ENCODE measurements at places on chromosomes 12 and 14.
A peak's percentile ranks its signal among the peaks of the same experiment; 100 is the strongest.

DNA sequence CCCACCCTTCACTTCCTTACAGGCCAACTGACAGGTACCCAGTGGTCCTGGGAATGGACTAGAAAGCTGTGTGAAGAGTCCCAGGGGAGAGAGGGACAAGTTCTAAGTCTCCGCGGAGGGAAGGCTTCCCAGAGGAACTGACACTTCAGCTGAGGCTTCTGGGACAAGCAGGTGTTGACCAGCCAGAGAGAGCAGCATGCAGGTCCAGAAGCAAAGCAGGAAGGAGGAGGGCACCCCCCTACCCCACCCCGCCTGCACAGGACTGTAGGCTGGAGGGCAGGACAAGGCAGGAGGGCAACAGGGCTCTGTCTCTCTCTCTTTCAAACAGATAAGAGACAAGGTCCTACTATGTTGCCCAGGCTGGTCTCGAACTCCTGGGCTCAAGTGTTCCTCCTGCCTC lies 58.2 kb upstream of the CORO1C start:
- no peak for DNase-seq

DNA sequence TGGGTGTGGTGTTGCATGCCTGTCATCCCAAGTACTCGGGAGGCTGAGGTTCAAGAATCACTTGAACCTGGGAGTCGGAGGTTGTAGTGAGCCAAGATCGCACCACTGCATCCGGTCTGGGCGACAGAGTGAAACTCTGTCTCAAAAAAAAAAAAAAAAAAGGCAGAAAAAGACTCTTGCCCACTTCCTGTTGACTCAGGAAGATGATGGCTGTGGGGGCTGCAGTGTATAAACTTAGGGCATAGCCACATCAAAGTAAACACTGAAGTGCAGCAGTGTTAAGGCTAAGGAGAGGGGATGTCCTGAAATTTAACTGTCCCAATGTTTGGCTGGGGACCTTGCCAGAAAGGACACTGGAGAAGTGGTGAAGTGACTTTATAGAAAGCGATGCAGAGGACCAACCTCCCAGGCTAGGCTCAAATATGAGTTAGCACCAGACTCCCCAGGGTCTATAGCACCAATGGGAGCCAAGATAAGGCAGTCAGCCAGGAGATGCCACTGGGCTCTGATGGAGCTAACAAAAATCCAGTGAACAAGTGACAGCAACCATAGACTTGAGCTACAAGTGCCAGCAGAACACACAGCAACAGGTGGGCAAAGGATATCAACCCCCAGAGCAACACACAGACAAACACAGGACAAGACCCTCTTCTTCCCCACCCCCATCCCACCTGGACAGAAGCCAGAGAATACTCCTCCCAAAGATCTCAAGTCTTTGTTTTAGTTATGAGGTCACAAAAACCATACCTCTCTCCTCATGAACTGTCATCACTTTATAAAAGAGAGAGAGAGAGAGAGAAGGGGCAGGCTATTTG lies 28.0 kb downstream of the NELL2 start:
- no peak for DNase-seq

DNA sequence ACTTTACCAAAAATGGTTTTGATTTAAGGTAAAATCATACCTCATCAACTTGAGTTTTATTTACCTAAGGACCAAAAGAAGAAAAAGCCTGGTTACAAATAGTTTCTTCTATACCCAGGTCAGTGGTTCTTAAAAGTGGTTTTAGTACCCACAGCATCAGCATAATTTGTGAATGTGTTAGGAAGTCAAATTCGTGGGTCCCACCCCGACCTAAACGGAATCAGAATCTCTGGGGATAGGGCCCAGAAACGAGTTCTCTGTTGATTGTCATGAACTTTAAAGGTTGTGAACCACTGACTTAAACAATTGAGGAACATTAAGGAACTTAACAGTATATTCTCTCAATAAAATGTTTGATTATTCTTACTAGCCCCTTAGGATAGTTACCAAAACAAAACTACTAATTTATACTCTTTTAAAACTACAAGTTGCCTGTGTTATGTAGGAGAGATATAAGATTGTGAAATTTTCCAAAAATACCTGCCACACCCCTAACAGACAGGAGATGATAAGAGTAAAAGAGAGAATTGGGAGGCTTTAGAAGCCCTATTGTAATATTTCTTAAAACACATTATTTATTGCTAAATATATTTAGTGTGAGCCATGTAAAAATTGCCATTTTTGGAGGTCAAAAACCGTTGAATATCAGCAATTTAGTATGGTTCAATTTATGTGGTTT lies 669 bp upstream of the SLC25A21 start:
- no peak for DNase-seq

DNA sequence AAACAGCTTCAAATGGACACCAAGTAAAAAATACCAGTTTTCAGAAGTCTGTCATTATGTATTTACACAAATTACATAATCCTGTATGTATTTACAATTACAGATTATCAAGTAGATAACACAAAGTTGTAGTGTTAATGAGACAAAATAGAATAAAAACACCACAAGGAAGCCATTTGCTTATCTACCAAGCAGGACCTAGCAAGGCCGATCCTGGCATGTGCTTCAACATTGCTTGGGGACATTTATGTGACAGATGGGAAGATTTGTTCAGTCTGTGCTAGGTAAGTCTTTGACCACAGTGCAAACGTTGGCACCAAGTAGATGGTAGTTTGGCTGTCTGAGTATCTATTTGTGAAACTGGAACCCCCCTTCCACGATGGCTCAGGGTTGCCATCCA lies 35.8 kb downstream of the BCAT1 start:
- DNase-seq: no peak

- no peak for DNase-seq
Measured at GRCh38 chr14:55760789-55761566, 181.0 kb downstream of the KTN1 start.

DNA sequence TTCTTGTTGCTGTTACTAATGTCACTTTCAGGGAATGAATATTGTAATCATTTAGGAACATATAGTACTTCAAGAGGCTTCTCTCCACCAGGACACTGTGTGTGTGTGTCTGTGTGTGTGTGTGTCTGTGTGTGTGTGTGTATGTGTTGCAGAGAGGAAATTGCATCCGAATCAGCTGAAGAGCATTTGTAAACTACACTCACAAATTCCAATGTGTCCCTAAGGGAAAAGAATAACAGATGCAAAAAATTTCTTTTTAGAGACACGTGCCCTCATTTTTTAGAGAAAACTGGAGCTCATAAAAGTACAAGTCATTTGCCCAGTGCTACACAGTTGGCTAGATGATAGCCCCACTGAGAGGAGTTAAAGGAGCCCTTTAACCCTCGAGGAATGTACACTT lies 168.8 kb downstream of the ANO4 start:
- DNase-seq: no peak

- no peak for DNase-seq
Measured at GRCh38 chr12:57128519-57129247, 400 bp downstream of the LRP1 start.

GRCh38 chr14:64637735-64638473 lies 66.3 kb upstream of the PLEKHG3 start:
- DNase-seq: no peak

- DNase-seq: no peak
Measured at GRCh38 chr12:117017807-117018206, 81.4 kb downstream of the TESC start.

GRCh38 chr14:23094666-23095195 lies at the start of gene ACIN1:
ACIN1 (minus strand) TSS chr14:23095136; CDS start chr14:23095112, 24 bp downstream.
- peak; percentile 88 for DNase-seq

GRCh38 chr12:120356567-120357030 lies 12.4 kb downstream of the MSI1 start:
- DNase-seq: peak; percentile 85

DNA sequence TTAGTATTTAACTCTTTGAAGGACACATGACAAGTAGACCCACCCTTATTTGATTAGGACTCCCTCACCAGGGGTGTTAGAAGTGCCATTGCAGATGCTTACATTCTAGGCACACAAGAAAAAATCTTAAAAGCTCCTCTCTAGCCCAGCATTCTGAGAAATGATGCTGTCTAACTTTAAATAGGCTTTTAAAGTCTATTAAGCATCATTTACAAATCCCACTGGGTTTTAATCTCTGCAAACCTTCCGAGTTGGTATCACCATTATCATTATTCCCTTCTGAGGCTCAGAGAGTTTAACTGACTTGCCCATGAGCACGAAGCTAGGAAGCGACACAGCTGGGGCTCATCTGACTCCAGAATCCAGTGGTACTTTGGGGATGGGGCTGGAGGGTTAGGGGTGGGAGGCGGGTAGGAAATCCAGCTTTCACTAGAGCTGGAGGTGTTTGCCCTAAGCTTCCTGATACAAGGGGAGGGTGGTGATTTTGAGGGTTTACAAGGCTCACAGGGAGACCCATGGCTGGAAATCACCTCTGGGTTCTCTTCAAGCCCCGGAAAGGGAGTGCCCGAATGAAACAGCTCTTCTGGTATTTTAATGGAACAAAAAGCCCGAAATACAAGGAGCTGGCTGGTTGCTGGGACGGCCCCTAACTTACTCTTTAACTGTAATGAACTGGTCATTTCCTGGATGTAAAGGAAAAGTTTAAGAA lies 109.2 kb upstream of the FUT8 start:
- no peak for DNase-seq

DNA sequence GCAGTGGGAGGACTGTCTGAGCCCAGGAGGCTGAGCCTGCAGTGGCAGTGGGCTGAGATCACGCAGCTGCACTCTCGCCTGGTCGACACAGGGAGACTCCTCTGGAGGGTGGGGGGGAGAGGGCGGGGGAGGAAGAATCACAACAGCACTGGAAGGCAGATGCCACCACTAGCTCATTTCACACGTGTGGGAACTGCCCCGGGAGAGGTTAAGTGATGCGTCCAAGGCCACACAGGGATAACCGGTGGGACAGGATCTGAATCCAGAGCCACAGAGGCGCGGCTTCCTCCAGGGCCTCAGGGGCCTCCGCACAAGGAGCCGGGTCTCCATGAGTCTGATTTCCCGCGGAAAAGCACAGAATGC lies 20.8 kb downstream of the STX2 start:
- no peak for DNase-seq

DNA sequence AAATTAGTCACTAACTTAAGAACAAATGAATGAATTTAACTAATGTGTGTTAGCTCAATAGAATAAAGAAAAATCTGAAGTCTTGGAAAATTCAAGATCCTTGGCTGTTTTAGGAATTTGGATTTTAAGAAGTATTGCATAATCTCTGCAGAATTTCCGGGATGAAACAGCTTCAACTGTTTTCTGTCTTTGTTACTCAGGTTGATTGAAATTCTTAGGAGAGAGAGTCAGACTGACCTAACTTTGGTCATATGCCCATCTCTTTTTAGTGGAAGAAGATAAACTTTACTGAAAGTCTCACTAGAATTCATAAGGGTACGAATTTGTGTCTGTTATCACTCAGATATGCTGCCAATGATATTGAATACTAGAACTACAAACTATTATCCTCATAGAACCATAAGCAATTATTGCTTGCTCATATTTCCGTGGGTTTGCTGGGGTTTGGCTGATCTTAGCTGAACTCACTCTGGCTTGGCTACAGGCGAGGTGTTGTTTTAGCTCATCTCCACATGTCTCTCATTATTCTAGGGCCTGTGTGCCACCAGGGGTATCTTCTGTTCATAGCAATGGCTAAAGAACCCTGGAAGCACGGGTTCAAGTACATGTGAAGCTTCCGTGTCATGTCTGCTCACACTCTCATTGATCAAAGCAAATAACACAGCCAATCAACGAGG lies 257.4 kb upstream of the NOVA1 start:
- DNase-seq: no peak

- no peak for DNase-seq
Measured at GRCh38 chr14:32472512-32473463, 143.7 kb downstream of the AKAP6 start.

GRCh38 chr14:100022772-100023451 lies 42.3 kb upstream of the EVL start:
- DNase-seq: no peak

DNA sequence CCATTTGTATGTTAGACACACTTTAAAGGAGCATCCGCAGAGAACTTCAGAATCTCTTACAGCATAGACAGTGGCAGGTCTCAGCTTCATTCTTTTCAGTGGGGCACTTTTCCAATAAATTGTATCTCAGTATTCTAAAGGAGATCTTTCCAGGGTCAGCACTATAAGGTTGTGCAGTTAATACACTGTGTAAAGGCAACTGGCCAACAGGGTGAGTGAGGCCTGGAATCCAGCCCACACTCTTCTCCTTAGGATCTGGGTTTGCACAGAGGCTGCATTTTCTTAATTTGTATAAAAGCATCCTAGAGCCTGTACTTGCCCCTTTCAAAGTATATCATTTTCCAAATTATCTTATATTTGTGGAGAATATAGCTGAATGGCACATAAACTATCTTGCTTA lies 94.2 kb downstream of the MYF5 start:
- no peak for DNase-seq

GRCh38 chr12:26195641-26196420 lies 458 bp downstream of the SSPN start:
- DNase-seq: peak; percentile 57

GRCh38 chr14:76086636-76087035 lies 65.1 kb upstream of the GPATCH2L start:
- DNase-seq: no peak

Data from D341Med (cell line).